NCI-H460 (cell line): ENCODE measurements at places on chromosomes 16 and 17. TPM values are rescaled to one million over a fixed set of nuclear protein-coding genes. Genes with fewer than 3 reads are reported as not detected.

SMPD3 gene
- total RNA-seq: 0.07 and 0.14 TPM in 2 replicates

ZP2 gene
- total RNA-seq: not detected in 2 replicates

NACA2 gene
- total RNA-seq: not detected in 2 replicates

DNA sequence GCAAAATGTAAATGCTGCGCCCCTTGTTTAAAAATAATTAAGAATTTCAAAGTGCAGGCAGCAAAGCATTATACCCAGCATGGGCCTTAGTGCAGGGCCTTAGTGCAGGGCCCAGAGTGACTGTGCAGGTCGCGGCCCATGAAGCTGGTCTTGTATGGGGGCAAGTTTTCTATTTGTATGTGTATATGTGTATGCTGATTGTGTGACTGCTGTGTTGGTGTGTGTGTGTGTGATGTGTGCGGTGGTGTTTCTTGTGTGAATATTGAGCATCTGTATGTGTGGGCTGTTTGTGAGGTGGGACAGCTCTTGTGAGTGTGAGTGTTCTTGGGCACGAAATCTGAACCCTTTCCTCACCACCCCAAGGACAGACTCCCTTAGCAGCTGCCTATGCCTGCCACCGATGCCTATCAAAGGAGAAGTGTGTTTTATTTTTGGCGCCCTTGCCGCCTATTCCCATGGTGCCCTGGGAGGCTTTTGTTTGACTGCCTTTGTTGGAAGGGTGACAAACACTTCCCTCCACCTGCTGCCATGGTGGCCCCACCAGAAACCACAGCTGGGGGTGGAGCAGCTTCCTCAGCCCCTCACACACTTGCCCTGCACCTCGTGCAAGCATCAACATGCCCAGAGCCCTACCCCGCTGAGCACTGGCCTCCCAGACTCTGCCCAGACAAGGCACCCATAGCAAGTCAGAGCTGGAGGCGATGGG is 18.0 kb downstream of the CCR7 start:
- no peak for DNase-seq

DNA sequence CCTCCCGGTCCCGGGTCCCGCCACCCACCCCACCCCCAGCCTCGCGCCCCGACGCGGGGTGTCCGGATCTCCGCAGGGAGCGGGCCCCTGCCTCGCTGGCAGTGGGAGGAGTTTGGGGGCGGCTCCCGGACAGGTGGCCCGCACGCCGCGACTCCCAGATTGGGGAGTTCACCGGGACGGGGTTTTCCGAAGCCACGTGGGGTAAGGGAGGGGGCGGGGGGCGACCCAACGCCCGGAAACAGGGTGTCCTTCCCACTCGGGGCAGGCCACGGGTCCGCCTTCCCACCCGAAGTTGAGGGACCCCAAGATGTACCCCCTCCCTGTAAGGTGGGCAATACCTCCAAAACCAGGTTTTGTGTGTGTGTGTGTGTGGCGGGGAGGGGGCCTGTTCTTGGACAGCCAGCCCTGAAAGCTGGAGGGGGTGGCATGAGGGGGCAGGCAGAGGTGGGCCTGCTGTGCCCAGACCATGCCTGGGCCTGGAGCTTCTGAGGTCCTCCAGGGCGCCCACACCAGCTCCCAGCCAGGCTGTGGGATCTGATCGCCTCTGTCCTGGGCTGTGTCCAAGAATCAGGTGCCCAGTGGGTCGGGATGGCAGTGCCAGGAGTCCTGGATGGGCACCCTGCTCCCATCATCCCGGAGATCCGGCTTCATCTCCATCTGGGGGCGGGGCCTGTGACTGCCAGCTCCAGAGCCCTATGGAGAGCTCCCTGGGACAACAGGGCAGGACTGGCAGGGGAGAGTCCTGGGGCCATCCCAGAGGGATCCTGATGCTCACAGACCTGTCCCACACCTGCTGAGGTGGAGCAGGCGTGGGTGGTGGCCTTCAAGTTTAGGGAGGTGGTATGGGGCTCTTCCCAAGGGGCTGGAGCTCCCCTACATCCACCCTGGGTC is 767 bp downstream of the SYNGR2 start:
- peak; percentile 72 for DNase-seq

- no peak for DNase-seq
Measured at GRCh38 chr16:82623241-82623640, 3.5 kb upstream of the CDH13 start.

DNA sequence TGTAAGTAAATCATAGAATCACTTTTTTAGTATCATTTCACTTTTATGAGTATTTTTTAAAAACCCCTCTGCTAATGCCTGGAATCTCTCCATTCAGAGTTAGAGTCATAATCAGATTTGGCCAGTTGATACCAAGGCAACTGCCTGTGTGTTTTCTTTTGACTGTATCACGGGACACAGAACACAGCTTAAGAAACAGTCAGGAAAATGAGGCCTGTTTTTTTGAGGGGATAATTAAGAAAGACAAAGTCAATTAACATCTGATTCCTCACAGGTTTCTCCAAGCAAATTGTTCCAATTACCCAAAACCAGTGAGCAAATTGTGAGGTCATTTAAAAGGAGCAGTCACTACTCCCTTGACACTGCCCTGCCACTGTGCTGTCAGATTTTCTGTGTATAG is 944.5 kb upstream of the SOX9 start:
- DNase-seq: no peak

GRCh38 chr17:55576237-55576995 is 65.2 kb upstream of the SMIM36 start:
- DNase-seq: peak; percentile 60

- no peak for DNase-seq
Measured at GRCh38 chr17:78939615-78940014, 14.4 kb upstream of the TIMP2 start.

- peak; percentile 36 for DNase-seq
Measured at GRCh38 chr17:27657620-27658019, 26.6 kb downstream of the LGALS9 start.

GRCh38 chr16:84478172-84478947 is 26.1 kb downstream of the MEAK7 start:
- DNase-seq: no peak

GRCh38 chr17:50283246-50283645 is 9.0 kb downstream of the TMEM92 start:
- DNase-seq: no peak
